Stimulated activated CD8-positive, alpha-beta memory T cell treated with anti-CD3 and anti-CD28 coated beads, Interleukin-7, amount 100 ng/mL, for 48 hours (primary cell): ENCODE measurements at places on chromosomes 2 and 18.

DNA sequence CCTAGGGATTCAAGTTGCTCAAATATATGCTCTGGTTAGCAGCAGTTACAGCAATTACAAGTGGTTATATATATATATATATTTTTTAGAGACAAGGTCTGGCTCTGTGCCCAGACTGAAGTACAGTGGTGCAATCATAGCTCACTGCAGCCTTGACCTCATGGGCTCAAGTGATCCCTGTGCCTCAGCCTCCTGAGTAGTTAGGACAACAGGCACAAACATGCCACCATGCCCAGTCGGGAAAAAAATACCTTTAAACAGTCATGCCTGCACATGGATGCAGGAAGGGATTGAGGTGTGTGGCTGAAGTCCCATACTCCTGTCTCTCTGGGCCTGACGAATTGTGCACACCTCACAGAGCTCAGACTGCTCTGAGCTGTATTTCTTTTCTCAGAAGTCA is 19.6 kb upstream of the DNAH7 start:
- DNase-seq, result no peak

DNA sequence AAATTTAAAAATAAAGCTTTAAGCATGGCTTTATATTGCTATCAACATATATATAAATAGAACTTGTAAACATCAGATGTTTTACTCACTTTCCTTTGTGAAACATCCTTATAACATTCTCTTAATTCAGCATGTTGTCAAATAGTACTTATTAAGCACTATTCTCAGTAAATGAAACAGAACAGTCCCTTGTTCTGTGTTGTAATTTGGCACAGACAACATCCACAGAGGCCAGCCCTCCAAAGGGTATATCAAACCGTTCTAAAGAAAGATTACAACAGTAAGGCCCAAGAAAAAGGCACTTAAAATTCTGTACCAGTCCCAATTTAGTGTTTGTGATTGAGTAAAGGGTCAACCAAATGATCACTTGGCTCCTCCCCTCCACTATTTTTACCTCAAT is 46.0 kb downstream of the GAREM1 start:
- DNase-seq, result no peak

DNA sequence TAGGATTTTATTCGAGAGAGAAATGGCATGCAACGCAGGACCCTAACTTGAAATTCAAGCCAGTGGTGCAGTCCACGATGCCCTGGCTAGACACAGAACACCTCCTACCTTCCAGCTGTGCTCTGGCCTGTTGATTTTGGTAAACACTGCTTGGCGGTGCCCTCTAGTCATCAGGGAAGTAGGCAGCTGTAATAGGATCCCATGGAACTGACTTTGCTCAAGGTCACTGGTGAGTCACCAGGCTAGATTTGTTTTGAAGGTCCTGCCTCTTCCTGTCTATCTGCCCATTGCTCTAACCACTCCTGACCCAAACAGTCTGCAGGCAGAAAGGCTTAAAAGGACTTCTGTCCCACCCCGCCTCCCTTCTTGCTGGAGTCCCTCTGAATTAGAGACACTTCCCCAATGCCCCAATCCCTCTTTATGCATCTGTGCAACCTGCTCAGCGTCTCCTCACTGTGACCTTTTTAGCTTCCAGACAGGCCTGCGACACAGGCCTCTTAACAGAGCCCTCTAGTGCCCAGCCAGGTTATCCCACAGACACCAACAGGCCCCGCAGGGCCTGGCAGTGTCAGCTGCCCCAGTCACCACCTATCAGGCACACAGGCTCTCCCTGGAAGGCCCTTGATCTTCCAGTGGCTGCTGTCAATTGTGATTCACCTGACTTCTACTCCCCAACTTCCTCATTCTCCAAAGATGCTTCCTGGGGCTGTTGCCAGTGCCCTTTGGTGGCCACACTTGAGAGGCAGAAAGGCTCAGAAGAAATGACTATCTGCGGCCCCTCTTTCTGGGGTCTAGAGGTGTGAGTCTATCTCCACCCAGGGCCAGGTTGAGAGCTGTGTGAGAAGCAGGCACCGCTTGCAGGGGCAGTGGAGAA is 5.2 kb downstream of the TMEM127 start:
- DNase-seq, result peak; percentile 9

DNA sequence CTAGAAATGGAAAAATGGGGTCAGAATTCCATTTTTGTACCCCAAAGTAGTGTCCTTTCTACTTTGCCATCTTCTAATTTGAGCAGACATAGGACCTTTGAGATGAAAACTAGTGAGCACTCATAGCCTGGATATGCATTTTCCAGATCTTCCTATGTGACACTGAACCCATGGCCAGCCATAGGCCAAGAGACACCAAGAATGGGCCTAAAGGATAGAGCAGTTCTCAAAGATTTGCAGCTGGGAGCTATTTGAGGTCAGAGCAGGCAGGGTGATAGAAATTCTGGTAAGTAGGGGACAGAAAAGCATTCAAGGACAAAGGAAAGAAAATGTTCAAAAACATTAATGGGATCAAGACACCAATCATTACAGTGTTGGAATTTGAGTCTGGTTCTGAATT is 332.8 kb downstream of the MYCN start:
- DNase-seq, result no peak

DNA sequence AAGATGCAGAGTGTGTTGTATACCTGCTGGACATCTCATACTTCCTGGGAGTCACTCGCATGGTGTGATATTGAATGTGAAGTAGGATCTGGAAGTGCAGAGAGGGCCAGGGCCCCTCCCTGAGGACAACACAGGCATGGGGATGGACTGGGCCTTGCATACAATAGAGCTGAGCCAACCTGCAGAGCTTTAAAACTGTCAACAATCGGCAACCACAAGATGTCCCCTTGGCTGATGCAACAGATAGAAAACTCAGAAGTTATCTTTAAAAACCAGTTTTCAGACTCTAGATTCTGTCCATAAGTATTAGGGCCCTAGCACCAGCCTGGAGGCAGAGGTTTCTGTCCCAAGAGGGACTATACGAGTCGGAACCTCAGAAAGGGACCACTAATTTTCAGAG is 19.7 kb downstream of the EVA1A start:
- no peak for DNase-seq

DNA sequence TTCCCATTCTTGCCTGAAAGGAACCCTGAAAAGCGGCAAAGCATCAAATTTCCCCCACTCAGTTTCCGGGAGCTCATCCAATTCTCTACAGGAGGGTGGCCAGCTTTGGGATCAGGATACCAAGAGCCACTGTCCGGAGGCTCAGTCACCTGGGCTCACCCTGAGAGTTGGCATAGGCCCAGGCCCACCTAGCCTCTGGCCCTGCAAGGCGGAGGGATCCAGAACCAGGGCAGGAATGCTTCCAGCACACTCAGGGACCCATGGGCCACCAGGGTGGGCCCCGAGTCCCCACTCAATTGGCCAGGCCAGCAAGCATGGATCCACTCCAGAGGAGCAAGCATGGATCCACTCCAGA is 432.9 kb upstream of the MYT1L start:
- no peak for DNase-seq

DNA sequence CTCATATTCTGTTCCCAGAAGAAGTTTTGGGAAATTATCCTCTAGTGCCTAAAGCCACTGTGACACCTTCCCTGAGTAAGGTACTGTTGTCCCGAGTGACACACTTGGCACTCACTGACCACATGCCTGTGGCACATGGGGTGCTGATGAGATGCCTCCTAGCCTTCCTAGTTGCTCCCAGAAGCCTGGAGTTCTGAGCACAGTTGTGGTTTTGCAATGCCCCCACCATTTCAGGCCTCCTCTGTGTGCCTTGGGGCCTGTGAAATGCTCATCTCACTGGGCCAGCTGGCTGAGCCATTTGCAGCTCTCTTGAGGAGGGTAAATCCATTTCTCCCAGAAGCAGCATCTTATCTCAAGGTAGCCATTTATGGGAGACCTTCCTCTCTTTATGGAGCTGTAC is 91.8 kb downstream of the DGKD start:
- DNase-seq, result no peak

DNA sequence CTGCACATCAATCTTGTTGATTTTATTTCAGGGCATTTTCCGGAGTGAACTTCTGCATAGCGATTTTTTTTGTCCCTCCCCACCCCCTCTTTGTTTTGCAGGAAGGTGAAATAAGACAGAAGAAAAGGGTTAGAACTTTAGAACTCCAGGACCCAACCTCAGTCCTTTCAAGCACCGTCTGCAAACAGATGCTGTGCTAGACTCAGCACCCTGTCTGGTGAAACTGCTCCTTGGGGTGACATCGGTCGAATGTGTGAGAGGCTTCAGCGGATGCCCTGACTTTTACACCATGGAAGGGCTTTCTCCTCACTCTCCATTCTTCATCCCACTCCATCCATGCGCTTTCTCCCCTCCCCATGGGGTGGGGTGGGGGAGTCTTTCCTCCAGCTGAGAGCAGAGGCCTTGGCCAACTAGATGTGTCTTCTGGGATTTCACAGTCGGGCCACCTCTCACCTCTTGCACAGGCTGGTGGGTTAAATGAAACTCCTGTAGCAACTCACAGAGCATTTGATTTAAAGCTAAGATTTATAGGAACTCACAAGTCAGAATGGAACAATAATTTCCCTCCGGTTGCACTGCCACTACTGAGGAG is 43.3 kb upstream of the EDAR start:
- DNase-seq, result no peak

- DNase-seq, result no peak
Observed at GRCh38 chr2:205898744-205899143, 187.2 kb downstream of the INO80D start.

GRCh38 chr18:21851327-21851961 is 110.9 kb downstream of the MIB1 start:
- DNase-seq, result no peak

DNA sequence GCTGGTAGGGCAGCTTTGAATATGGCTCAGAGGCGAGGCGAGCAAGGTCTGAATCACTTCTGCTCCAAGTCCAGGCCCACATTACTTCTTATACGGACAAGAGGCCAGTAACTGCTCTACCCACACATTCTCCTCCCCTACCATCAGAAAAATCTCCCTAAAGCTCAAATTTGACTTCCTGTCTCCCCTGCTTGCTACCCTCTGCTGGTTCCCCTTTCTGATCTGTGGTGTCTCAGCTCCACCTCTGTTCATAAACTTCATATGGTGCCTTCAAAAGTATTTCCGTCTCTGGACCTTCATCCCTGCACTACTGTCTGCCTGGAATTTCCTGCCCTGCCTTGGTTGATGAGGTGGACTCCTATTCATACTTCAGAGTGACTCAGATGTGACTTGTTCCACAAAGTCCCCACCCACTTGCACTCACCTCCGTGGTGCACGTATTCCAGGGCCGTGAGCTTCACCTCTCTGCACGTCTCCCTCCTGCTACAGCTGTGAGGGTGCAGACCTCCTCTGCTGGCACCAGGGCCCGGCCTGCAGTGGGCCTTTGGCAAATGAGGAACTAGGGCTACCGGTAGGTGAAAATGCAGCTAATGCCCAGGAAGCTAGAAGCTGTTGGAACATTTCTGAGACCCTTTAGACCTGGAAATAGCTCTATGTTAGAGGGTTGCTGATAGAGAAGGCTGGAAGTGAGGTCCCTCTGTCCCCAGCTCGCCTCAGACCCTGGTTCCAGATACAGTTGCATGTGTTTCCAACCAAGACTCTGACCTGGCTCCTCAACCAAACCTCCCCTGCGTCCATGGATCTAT is 24.6 kb upstream of the KCMF1 start:
- peak; percentile 82 for DNase-seq
